ENCODE measurements at places on chromosomes 7 and 10. TPM values are rescaled to one million over a fixed set of nuclear protein-coding genes. Genes with fewer than 3 reads are reported as not detected.

The CTAGE6 gene
- not detected for total RNA-seq

The PRPS1L1 gene
- total RNA-seq: not detected

The PNLIPRP2 gene
- not detected for total RNA-seq

The NUTM2E gene
- total RNA-seq: 0.20 TPM

- DNase-seq: no peak
Observed at GRCh38 chr7:4077980-4078379, 604.1 kb upstream of the FOXK1 start.

DNA sequence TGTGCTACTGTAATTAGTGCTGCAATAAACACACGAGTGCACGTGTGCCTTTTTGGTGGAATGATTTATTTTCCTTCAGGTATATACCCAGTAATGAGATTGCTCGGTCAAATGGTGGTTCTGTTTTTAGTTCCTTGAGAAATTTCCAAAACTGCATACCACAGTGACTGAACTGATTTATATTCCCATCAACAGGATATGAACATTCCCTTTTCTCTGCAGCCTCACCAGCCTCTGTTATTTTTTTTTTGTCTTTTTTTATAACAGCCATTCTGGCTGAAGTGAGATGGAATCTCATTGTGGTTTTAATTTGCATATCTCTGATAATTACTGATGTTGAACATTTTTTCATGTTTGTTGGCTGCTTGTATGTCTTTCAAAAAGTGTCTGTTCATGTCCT is 922.9 kb upstream of the LRRN3 start:
- DNase-seq: no peak

- no peak for DNase-seq
Observed at GRCh38 chr10:14775656-14776055, 959 bp upstream of the FAM107B start.

DNA sequence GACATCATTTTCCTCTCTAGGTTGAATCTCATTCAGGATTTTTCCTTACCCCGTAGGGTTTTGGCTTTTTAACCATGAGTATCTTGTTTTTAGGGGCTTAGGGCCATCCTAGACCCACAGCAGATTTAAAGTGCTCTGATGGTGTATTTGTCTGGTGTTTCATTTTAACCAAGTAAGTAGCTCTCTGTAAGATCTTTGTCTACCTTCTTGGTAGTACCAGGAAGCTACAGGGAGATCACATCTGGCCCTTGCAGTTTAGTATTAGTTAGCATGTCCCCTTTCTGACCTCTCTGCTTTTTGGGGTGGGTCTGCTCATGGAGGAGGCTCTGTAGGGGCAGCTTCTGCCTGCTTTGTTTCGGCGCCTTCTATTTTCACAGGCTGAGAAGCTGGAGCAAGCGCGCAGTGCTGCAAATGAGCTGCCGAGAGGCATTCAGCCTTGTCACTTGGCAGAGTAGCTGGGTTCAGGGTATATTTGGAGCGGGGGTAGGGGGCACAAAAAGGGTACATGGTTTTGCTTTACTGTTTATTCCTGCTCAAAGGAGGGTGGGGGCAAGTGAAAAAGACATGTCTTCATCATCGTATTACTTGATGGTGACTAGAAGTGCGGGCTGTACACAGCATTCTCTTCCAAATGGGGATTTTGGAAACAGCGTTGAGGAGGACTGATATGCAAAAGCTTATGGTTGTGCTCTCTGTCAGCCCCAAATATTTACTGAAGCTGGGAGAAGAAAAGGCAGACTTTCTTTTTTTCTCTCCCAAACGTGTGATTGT is 146.3 kb downstream of the CELF2 start:
- no peak for DNase-seq

- DNase-seq: no peak
Observed at GRCh38 chr10:53135213-53135896, 362.8 kb upstream of the MBL2 start.

- DNase-seq: no peak
Observed at GRCh38 chr7:6621195-6622133, 6.1 kb downstream of the ZNF853 start.

- no peak for DNase-seq
Observed at GRCh38 chr7:50456371-50457123, 6.4 kb upstream of the FIGNL1 start.

Data from foreskin keratinocyte (primary cell).